Metanephros (tissue), 2 donors: ENCODE measurements at places on chromosomes 2 and 18. TPM values are rescaled to one million over a fixed set of nuclear protein-coding genes. Genes with fewer than 3 reads are reported as not detected.

Gene SERPINB13
- total RNA-seq = not detected

Gene CCT7
- total RNA-seq = 189 TPM

Gene CCDC68
- 9.3 TPM for total RNA-seq

Gene TDRD15
- 0.06 TPM for total RNA-seq

Gene ABCB11
- total RNA-seq = 0.06 TPM

Gene GAREM2
- 3.7 TPM for total RNA-seq

Gene AQP4
- 0.93 TPM for total RNA-seq

Gene CTNNA2
- 2.3 TPM for total RNA-seq

Gene ZNF892
- total RNA-seq = 10.2 TPM

Gene SIX2
- total RNA-seq = 10.7 TPM

Gene B3GNT7
- 4.7 TPM for total RNA-seq

Gene EML6
- total RNA-seq = 21.1 TPM

Gene GKN1
- total RNA-seq = not detected

Gene GALR1
- total RNA-seq = 0.12 TPM

Gene NPPC
- total RNA-seq = 3.2 TPM

Gene FBLN7
- total RNA-seq = 12.6 TPM

Gene ORC2
- total RNA-seq = 18.7 TPM

Gene KYNU
- total RNA-seq = 5.1 TPM

Gene ATOH8
- total RNA-seq = 24.5 TPM

Gene TLX2
- not detected for total RNA-seq

Gene CRYGC
- total RNA-seq = not detected

Gene SCYGR4
- not detected for total RNA-seq

Gene CSRNP3
- total RNA-seq = 12.8 TPM

Gene KCNG2
- total RNA-seq = 1.4 TPM

Gene FTCDNL1
- total RNA-seq = 1.8 TPM

Gene GFPT1
- 26.3 TPM for total RNA-seq

Gene HOXD10
- 86.1 TPM for total RNA-seq
